ENCODE measurements at places on chromosomes 3 and 15. TPM values are rescaled to one million over a fixed set of nuclear protein-coding genes. Genes with fewer than 3 reads are reported as not detected.

DNA sequence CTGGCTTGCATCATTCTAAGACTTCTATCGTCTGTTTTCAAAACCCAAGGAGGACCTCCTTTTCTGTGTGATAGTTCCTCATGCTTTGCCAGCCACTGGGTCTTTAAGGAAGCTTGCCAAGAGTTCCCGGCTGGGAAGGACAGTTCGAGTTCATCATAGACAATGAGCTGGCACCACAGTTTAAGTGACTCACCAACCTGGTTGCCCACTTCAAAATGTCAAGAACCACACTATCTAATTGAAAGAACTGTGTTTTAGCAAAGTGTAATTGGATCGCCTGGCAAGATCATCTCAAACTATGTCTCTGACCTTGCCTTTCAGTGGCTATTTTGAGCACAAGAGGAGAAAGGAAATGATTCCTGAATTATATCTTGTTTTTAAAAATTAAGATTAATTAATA, 27.9 kb downstream of the SOX2 start:
- no peaks in the 10 kb centered on the region for H3K4me1 ChIP-seq
- H3K27ac ChIP-seq: no peak overlapping the region
- H3K27me3 ChIP-seq: no peaks in the 10 kb centered on the region
- no peaks in the 10 kb centered on the region for H3K36me3 ChIP-seq
- no peak overlapping the region for H3K4me3 ChIP-seq

GRCh38 chr3:10194328-10195071, 29.8 kb downstream of the IRAK2 start:
- no peaks in the 10 kb centered on the region for H3K36me3 ChIP-seq
- H3K27me3 ChIP-seq: no peaks in the 10 kb centered on the region
- peaks cover 24% of the 10 kb centered on the region for H3K4me1 ChIP-seq
- no peak overlapping the region for H3K4me3 ChIP-seq
- DNase-seq: no peak

- H3K4me3 ChIP-seq: no peak overlapping the region
- H3K27me3 ChIP-seq: no peaks in the 10 kb centered on the region
- no peak for DNase-seq
- no peaks in the 10 kb centered on the region for H3K36me3 ChIP-seq
- no peak overlapping the region for H3K27ac ChIP-seq
- H3K4me1 ChIP-seq: no peaks in the 10 kb centered on the region
These were observed 44.3 kb upstream of the ZNF385D start for GRCh38 chr3:21795152-21795837.

GRCh38 chr3:32157600-32158264, 51.3 kb downstream of the GPD1L start:
- DNase-seq: no peak
- no peaks in the 10 kb centered on the region for H3K36me3 ChIP-seq
- H3K4me3 ChIP-seq: no peak overlapping the region
- H3K27ac ChIP-seq: no peak overlapping the region
- no peaks in the 10 kb centered on the region for H3K4me1 ChIP-seq
- no peaks in the 10 kb centered on the region for H3K27me3 ChIP-seq

DNA sequence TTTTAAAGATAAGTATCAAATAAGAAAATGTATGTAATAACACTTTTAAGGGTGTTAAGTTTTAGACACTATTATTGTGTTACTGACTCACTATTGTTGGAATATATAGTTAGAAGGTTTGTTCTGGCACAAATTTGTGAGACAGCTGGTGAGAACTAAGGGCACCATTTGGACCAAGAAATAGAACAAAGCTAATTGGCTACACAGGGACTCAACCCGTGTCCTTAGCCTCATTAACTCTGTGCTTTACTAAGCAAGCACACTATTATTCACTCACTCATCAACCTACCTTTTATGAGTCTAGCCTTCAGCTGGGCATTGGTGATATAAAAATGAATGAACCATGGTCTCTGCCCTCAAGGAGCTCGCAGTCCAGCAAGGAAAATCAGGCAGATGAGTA, 4.1 kb upstream of the UNC13C start:
- peaks cover 4% of the 10 kb centered on the region for H3K4me1 ChIP-seq
- DNase-seq: no peak
- no peak overlapping the region for H3K4me3 ChIP-seq
- H3K27ac ChIP-seq: no peak overlapping the region

- no peaks in the 10 kb centered on the region for H3K36me3 ChIP-seq
- H3K4me3 ChIP-seq: no peak overlapping the region
- no peak for DNase-seq
- no peaks in the 10 kb centered on the region for H3K27me3 ChIP-seq
These were observed 52.2 kb upstream of the POLR2M start for GRCh38 chr15:57654153-57654852.

Gene HTR3E
- not detected for total RNA-seq

GRCh38 chr3:47421741-47422649, 41.2 kb downstream of the PTPN23 start:
- H3K36me3 ChIP-seq: peaks cover 6% of the 10 kb centered on the region
- H3K4me1 ChIP-seq: peaks cover 11% of the 10 kb centered on the region
- H3K4me3 ChIP-seq: no peak overlapping the region
- DNase-seq: peak; percentile 60

Gene SLC51A
- 0.37 TPM for total RNA-seq

GRCh38 chr15:28260722-28261121, 61.3 kb downstream of the HERC2 start:
- H3K27ac ChIP-seq: no peak overlapping the region
- no peaks in the 10 kb centered on the region for H3K27me3 ChIP-seq
- H3K4me3 ChIP-seq: no peak overlapping the region
- H3K4me1 ChIP-seq: no peaks in the 10 kb centered on the region
- no peak for DNase-seq

Gene NR2F2
- 15.8 TPM for total RNA-seq

DNA sequence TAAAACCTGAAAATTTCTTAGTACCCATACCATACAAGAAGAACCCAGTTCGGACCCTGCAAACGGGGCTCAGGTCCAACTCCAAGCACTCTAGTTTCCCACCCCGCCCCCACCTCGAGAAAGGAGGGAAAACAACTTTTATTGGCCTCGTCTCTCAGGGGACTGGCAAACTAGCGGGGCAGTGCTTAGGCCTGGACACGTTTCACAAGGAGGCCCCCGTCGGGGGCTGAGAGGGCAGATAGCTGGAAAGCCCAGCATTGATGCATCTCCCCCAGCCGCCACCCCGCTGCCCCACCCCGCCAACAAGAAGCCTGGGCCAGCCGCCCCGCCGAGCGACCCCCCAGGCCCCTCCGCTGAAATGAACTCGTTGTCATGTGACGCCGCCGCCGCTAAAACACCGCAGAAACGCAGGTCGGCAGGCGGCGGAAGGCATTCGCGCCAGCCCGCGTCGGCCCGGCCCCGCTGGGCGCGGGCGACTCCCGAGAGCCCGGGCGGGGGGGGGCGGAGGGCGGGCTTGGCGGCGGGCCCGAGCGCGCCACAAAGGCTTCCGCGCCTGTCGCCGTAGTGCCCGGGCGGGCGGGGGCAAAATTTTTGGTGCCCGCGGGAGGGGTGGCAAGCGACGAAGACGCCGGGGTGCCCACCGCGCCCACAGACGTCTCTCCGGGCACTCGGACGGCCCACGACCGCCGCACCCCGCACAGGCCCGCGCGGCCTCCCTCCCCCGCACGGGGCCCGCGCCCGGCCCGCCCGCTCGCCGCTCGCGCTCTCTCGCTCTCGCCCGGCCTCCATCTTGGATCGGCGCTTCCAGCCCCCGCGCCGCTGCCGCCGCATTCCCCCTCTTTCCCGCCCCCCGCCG, 634 bp downstream of the STAG1 start:
- no peaks in the 10 kb centered on the region for H3K36me3 ChIP-seq
- peak overlapping the region; percentile 67 for H3K4me3 ChIP-seq
- H3K4me1 ChIP-seq: peaks cover 26% of the 10 kb centered on the region
- DNase-seq: peak; percentile 85
- peak overlapping the region; percentile 96 for H3K27ac ChIP-seq

DNA sequence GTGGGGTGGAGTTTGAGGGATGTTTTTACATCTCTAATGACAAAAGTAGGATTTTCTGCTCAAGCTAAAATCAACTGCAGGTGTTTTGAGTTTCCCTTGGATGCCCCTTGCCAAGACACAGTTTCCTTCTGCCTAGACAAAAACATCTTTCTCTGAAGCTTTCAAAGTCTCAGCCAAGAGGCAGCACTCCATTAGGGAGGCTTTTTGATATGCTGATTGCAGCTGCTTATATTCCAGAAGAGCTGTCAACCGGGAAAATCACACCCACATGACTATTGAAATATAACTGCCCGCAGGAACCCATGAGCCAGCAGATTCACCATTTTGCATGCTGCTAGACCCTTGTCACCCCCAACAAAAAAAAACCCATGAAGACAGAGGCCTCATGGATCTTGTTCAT, 27.5 kb upstream of the ZNF148 start:
- no peaks in the 10 kb centered on the region for H3K27me3 ChIP-seq
- DNase-seq: no peak
- no peaks in the 10 kb centered on the region for H3K36me3 ChIP-seq
- H3K27ac ChIP-seq: no peak overlapping the region
- no peak overlapping the region for H3K4me3 ChIP-seq
